ENCODE measurements at places on chromosomes 1 and 21.
A peak's percentile ranks its signal among the peaks of the same experiment; 100 is the strongest.

DNA sequence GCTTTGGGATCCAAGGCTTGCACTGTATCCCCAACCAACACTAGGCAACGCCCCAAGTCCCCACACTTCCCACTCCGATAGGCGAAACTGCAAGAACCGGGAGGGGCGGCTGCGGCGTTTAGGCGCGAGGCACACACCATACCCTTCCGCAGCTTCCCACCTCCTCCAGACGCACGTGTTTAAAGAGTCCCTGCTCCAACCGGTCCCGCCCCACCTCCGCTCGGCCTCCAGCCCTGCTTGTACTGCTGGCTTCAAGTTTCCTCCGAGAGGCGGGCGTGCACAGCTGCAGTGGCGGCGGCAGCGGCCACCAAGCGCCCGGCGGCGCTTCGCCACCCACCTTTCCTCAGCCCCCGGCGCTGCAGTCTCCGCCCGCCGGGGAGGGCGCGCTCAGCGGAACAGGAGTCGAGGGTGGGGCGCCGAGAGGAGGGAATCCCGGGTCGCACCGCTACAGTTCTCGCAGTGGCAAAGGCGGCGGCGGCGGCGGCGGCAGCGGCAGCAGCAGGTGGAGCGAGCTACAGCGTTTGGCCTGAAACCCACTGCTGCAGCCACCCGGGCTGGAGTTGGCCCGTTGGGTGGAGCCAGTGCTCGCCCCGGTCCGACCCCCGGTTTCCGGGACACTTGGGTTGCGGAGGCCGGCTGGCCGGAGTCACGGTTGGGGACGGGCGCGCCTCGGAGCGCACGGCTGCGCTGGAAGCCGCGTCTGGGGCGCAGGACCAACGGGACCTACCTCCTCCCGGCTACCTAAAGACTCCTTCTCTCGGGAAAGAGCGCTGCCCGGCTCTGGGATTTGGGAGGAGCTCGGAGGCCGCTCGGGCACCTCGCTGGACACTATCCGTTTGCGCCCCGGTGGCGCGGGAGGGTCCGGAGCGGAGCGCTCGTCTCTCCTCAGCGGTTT, at the start of gene CNIH3:
TSS of gene CNIH3 (plus strand) at position 457 of the 895 bp plus-strand sequence. CDS start 858 bp downstream, outside the sequence.
- H3K27me3 ChIP-seq, result peaks cover 78% of the 10 kb centered on the region
- no peaks in the 10 kb centered on the region for H3K36me3 ChIP-seq
- peaks cover 20% of the 10 kb centered on the region for H3K4me1 ChIP-seq
- H3K4me3 ChIP-seq, result peak within 1 kb of the TSS; percentile 82
- DNase-seq, result peak; percentile 84

DNA sequence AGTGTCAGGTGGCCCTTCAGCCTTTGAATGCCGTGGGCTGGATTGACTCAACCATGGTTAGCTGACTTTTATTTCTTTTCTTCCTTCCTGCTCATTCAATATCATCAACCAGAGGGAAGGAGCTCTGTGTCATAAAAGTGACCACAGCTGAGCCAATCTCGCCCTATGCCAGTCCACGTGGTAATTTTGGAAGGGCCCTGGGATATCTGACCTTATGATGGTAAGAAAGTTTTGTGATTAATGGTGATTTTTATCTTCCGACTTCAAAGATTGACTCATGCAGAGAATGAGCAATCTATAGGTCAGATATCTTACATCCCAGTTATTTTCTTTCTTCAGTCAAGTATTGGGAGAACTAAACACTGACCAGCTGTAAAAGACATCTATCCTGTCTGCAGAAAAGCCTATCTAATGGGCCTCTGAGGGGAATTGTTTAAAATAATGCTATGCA, 170.3 kb downstream of the ZC3H11B start:
- peaks cover 16% of the 10 kb centered on the region for H3K4me1 ChIP-seq
- peaks cover 4% of the 10 kb centered on the region for H3K27me3 ChIP-seq
- H3K36me3 ChIP-seq, result no peaks in the 10 kb centered on the region
- no peak overlapping the region for H3K4me3 ChIP-seq

DNA sequence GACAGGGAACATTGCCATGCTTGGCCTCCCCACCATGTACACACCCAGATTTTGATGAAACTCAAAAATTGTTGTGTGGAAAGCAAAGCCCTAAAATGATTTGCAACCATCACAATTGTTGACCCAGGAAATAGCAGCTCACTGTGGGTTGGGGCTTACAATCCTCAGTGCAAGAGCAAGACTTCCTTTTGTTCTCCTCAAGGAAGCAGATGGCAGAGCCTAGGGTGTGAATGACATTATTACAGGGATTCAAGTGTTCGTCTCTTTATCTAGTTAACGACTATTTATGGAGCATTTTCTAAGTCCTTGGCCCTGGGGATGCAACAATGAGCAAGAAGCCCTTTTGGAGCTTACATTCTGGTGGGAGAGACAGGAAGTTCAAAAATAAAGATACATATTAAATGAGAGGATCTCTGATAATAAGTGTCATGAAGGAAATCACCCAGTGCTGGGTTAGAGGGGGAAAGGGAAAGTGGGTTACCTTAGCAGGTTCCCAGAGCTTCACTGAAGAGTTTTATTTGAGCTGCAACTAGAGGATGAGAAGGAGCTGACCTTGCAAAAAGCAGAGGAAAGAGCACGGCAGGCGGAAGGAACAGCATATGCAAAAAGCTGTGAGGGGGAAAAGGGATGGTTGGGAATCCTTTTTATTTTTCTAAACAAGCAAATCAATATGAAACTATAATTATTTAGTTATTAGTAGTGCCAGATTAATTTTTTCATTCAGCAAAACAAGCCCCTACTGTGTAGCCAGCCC, 38.5 kb upstream of the ID3 start:
- no peaks in the 10 kb centered on the region for H3K36me3 ChIP-seq
- H3K27ac ChIP-seq, result peak overlapping the region; percentile 91
- peak overlapping the region; percentile 4 for H3K4me3 ChIP-seq
- DNase-seq, result no peak
- H3K4me1 ChIP-seq, result peaks cover 88% of the 10 kb centered on the region
- no peaks in the 10 kb centered on the region for H3K27me3 ChIP-seq

DNA sequence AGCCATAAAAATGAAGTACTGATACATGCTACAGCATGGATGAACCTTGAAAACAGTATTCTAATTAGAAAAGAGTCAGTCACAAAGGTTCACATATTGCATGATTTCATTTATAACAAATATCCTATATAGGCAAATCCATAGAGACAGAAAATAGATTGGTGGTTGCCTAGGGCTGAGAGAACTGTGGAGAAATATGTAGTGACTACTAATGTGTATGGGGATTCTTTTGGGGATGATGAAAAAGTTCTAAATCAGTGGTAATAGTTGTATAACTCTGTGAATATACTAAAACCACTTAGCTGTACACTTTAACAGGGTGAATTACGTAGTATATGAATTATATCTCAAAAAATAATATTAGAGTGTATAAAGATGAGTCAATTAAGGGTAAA, 45.8 kb downstream of the RNF115 start:
- H3K36me3 ChIP-seq, result peaks cover 36% of the 10 kb centered on the region
- no peak overlapping the region for H3K4me3 ChIP-seq
- peaks cover 5% of the 10 kb centered on the region for H3K4me1 ChIP-seq

- H3K27me3 ChIP-seq, result peaks cover 5% of the 10 kb centered on the region
- DNase-seq, result no peak
- H3K27ac ChIP-seq, result peak overlapping the region; percentile 41
Observed at GRCh38 chr1:43822040-43822690, 111.4 kb upstream of the ARTN start.

GRCh38 chr1:107594536-107594935, 370.4 kb downstream of the VAV3 start:
- H3K27ac ChIP-seq, result peak overlapping the region; percentile 24
- H3K4me1 ChIP-seq, result peaks cover 27% of the 10 kb centered on the region
- H3K4me3 ChIP-seq, result no peak overlapping the region
- no peaks in the 10 kb centered on the region for H3K36me3 ChIP-seq
- DNase-seq, result no peak

GRCh38 chr1:232477728-232478127, 152.2 kb downstream of the SIPA1L2 start:
- H3K27ac ChIP-seq, result peak overlapping the region; percentile 82
- peak; percentile 17 for DNase-seq
- peaks cover 41% of the 10 kb centered on the region for H3K4me1 ChIP-seq
- H3K27me3 ChIP-seq, result no peaks in the 10 kb centered on the region
- peak overlapping the region; percentile 31 for H3K4me3 ChIP-seq

- H3K4me1 ChIP-seq, result peaks cover 40% of the 10 kb centered on the region
- DNase-seq, result peak; percentile 30
- no peak within 1 kb of the TSS for H3K27ac ChIP-seq
- peaks cover 86% of the 10 kb centered on the region for H3K27me3 ChIP-seq
Observed at GRCh38 chr1:181483285-181484195, at the start of gene CACNA1E. Gene CACNA1E (plus strand): TSS chr1:181483517. CDS start chr1:181483745, 228 bp downstream.

GRCh38 chr1:11099310-11100148, at the start of gene EXOSC10:
Gene EXOSC10 (minus strand): TSS chr1:11099869. CDS start chr1:11099831, 38 bp downstream.
- peaks cover 33% of the 10 kb centered on the region for H3K36me3 ChIP-seq
- peaks cover 32% of the 10 kb centered on the region for H3K4me1 ChIP-seq
- H3K27ac ChIP-seq, result peak within 1 kb of the TSS; percentile 94
- H3K4me3 ChIP-seq, result peak within 1 kb of the TSS; percentile 98
- peak; percentile 95 for DNase-seq

DNA sequence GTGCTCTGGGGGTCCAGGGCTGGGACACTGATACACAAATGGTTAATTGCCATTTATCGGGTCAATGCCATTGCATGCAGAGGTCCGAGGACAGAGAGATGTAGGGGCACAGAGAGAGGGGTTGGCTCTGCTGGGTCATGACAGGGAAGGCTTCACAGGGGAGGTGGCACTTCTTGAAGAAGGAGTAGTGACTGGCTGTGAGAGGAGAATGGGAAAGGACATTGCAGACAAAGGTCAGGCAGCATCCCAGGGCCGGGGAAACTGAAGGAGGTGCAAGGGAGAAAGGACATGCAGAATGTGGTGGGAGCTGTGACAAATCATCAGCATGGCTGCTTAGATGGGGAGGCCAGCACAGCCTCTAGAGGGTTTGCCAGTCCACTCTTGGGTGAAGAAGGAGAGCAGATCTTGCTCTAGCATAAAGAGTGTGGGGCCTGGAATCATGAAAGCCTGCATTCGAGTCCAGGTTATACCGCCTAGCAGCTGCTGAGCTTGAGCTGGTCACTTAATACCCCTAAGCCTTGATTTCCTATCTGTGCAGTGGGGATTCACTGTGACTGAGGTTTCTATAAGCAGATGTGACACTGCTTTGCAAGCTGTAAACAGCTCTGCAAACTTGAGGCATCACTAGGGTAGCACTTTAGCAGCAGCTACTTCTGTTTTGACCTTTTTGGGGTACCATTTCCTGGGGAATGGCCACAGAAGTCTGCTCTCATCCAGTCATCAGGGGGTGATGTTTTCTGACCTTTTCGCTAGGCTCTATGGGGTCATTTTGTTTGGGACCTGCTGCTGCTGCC, 59.2 kb upstream of the EPS8L3 start:
- H3K27ac ChIP-seq, result no peak overlapping the region
- no peaks in the 10 kb centered on the region for H3K27me3 ChIP-seq
- DNase-seq, result no peak
- no peak overlapping the region for H3K4me3 ChIP-seq
- H3K36me3 ChIP-seq, result no peaks in the 10 kb centered on the region

GRCh38 chr1:246782120-246782900, 58.1 kb downstream of the SCCPDH start:
- no peak for DNase-seq
- peaks cover 50% of the 10 kb centered on the region for H3K36me3 ChIP-seq
- H3K27me3 ChIP-seq, result peaks cover 2% of the 10 kb centered on the region
- no peak overlapping the region for H3K4me3 ChIP-seq
- H3K27ac ChIP-seq, result peak overlapping the region; percentile 87

- no peak for DNase-seq
- peaks cover 62% of the 10 kb centered on the region for H3K27me3 ChIP-seq
- no peaks in the 10 kb centered on the region for H3K36me3 ChIP-seq
- H3K4me3 ChIP-seq, result no peak overlapping the region
Observed at GRCh38 chr1:111967067-111967690, 22.3 kb downstream of the KCND3 start.

GRCh38 chr1:167631936-167632614, 2.0 kb downstream of the RCSD1 start:
- H3K27me3 ChIP-seq, result peaks cover 34% of the 10 kb centered on the region
- no peak overlapping the region for H3K4me3 ChIP-seq
- H3K4me1 ChIP-seq, result peaks cover 70% of the 10 kb centered on the region
- DNase-seq, result no peak
- H3K27ac ChIP-seq, result no peak overlapping the region

DNA sequence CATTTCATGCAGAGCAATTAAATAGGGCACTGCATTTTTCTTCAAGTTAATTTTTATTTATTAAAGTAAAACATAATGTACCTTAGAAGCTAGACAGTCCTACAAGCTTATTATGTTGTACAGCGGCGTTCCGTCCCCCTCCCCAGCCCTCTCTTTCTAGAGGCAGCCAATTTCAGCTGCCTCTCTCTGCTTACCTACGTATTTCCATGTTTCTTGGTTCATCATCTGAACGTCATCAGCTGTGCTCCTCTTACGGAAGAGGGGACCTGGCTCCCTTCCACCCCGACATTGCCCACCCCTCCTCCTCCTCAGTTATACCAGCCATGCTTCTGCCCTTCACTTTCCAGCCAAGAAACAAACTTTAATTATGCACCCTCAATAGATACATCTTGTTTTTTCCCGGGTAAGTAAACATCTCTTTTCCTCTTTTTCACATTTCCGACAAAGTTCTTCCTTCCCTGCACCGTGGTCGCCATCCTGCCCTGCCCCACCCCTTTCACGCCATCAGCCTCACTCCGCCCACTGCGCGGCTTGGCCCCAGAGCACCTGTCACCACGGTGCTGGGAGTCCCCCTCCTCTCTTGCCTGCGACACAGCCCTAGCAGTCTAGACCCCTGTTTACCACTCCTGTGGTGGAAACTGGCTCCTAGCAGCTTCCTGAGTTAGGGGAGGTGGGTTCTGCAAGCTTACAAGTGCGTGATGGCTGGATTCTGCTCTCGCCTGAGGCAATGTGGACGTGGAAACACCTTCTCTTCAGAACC, 57.9 kb downstream of the SLC37A1 start:
- DNase-seq, result no peak
- H3K4me1 ChIP-seq, result peaks cover 50% of the 10 kb centered on the region
- peaks cover 3% of the 10 kb centered on the region for H3K27me3 ChIP-seq
- H3K27ac ChIP-seq, result no peak overlapping the region
- H3K36me3 ChIP-seq, result peaks cover 10% of the 10 kb centered on the region

DNA sequence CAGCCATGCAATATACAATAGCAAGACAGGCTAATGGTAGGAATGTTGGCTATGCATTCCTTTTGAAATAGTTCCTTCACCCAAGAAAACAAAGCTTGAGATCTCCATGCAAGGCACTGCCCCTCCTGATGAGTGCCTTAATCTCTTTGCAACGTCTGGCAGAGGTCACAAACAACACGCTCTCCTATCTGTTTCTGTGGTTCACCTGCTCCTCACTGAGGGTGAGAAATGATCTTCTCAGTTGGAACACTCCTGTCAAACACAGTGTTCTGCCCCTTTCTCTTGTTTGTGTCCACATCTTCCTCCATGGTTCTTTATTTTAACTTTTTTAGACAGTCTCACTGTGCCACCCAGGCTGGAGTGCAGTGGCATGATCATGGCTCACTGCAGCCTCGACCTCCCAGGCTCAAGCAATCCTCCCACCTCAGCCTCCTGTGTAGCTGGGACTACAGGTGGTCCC, 21.2 kb upstream of the XPR1 start:
- no peak for DNase-seq
- no peaks in the 10 kb centered on the region for H3K36me3 ChIP-seq
- no peaks in the 10 kb centered on the region for H3K27me3 ChIP-seq
- no peak overlapping the region for H3K27ac ChIP-seq
- no peak overlapping the region for H3K4me3 ChIP-seq
